ENCODE measurements at places on chromosomes 16 and 17.
A peak's percentile ranks its signal among the peaks of the same experiment; 100 is the strongest.

GRCh38 chr17:45907750-45908395 is 13.5 kb downstream of the MAPT start:
- DNase-seq, result peak; percentile 27

GRCh38 chr17:29533976-29534375 is 32.9 kb downstream of the ABHD15 start:
- no peak for DNase-seq

DNA sequence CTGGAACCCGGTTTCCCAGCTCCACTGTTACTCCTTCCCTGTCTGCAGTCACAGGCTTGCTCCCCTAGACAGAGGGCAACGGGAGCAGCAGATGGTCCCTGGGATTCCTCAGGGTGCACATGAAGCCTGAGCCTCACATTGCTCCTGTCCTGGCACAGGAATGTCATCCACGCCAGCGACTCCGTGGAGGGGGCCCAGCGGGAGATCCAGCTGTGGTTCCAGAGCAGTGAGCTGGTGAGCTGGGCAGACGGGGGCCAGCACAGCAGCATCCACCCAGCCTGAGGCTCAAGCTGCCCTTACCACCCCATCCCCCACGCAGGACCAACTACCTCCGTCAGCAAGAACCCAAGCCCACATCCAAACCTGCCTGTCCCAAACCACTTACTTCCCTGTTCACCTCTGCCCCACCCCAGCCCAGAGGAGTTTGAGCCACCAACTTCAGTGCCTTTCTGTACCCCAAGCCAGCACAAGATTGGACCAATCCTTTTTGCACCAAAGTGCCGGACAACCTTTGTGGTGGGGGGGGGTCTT is 1.6 kb upstream of the DECR2 start:
- DNase-seq, result no peak

- DNase-seq, result no peak
Measured at GRCh38 chr16:70689970-70690891, 4.4 kb upstream of the MTSS2 start.

DNA sequence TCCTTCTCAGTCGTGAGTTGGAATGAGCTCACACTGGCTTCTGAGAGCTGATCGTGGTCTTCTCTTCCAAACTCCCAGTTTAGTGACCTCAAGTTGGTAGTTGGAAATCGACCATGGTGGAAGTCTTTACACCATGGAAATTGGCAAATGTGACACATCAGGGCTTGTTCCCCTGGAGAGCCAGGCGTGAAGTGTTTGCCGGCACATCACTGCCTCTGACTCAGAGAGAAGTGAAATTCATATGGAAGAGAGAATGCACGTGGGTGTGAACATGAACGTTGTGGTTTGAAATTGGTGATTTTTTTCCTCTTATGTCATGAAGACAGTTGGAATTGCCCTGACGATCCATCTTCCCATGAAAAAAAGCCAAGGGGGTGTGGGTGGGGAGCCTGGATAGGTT is 47.4 kb downstream of the AXIN2 start:
- no peak for DNase-seq

- no peak for DNase-seq
Measured at GRCh38 chr17:79609049-79609589, 1.7 kb downstream of the RBFOX3 start.

GRCh38 chr16:67800338-67800926 is 5.9 kb downstream of the RANBP10 start:
- no peak for DNase-seq

DNA sequence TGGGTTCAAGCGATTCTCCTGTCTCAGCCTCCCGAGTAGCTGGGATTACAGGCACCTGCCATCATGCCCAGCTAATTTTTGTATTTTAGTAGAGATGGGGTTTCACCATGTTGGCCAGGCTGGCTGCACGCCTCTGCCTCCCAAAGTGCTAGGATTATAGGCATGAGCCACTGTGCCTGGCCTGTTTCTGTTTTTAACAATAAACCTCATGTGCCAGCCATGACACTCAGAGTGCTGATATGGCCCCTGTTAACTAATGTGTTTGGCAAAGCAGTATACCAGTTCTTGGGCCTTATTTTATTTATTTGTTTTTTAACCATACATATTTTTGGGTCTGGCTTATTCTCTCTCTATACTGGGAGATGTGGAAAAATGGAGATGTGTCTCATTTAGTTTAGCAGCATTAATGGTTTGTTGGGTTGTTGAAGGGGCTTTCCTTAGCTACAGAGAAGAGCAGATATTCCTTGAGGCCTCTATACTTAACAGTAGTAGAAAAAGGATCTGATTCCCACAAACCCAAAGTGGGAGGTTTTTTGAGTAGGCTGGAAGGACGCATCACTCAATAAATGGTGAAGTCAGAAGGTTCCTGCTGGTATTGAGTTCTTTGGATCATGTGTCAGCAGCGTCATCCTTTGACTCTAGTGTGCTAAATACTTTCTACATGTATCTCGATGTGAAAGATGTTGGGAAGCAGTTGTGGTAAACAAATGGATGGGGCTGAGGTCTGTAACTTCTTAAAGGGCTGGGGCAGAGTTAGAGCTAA is 16.2 kb upstream of the CDK5R1 start:
- peak; percentile 1 for DNase-seq

DNA sequence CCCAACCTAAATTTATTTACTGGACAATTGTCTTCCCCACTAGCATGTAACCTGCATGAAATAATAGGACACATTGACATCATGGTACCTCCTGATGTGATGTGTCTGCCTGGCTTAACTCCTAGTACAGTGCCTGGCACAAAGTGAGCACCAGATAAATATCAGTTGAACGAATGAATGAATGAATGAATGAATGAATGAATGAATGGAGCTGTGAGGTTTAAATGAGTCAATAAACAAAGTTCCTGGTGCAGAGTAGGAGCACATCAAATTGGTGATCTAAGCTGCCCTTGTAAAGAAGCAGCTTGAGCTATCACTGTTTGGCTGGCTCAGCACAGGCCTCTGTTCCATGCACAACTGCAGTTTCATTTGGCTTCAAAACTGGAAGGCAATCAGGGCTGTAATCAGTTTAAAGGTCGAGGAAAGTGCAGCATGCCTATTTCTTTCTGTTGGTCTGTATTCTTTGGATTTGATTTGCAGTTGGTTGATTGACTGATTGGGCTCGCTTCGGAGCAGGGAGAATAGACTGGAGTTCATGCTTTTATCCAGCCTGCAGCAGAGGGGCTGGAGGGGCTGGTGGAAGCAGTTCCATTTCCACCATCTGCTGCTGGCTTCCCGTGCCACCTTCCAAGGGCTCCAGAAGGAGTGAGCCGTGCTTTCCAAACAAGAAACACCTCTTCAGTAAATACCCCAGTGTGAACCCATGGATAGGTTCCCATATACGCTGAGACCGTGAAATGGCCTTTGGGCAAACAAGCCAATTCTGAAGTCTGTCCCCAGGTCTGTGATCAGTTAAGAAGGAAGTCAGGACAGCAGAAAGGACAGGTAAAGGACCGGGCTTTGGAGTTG is 54.6 kb downstream of the GPRC5B start:
- no peak for DNase-seq

DNA sequence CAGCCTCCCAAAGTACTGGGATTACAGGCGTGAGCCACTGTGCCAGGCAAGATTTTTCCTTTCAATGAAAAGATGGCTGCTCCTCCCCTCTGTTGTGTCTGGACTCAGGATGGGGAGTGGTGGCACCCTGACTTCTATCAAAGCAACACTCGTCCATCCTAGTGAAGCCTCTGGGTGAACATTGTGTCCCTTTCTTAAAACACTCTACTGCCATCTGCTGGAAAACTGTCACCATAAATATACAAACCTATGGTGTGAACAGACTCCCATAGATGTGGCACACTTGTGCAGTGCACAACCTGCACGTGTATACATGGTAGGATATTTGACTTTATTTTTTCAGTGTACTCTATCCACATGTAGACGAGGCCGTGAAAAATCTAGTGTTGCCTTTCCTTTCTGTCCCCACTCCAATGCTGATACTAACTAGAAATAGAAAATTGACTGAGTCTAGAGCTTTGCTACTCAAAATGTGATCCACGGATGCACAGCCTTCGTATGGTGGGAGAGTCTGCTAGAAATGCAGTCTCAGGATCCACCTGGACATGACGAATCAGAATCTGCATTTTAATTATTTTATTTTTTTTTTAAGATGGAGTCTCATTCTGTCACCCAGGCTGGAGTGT is 55.9 kb upstream of the PLCG2 start:
- no peak for DNase-seq

- DNase-seq, result no peak
Measured at GRCh38 chr17:74831444-74832146, 28.1 kb downstream of the GRIN2C start.

- no peak for DNase-seq
Measured at GRCh38 chr17:17648762-17649161, 32.5 kb upstream of the RAI1 start.

DNA sequence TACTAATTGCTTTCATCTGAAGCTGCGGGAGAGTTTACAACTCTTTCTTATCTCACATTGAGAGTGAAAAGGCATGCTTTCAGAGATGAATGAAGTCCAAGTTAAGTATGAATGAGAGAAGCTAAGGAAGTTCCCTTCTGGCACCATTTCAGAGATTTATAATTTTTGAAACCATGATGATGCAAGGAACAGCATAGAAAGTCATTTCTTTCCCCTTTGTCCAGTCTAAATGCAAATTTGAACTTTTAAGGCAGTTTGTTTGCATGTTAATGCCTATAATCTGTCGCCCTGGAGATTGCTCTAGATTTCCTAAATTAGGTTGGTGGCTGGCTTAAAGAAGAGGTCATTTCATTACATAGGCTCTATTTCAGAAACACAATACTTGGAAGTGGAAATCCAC is 594.8 kb upstream of the GOT2 start:
- no peak for DNase-seq

- DNase-seq, result no peak
Measured at GRCh38 chr16:85836706-85837582, 37.4 kb downstream of the COX4I1 start.

GRCh38 chr16:86355531-86355930 is 154.8 kb upstream of the FOXF1 start:
- DNase-seq, result no peak

- DNase-seq, result no peak
Measured at GRCh38 chr17:50064253-50065001, 8.5 kb downstream of the ITGA3 start.

- DNase-seq, result no peak
Measured at GRCh38 chr17:69069226-69069750, 8.6 kb upstream of the ABCA9 start.

DNA sequence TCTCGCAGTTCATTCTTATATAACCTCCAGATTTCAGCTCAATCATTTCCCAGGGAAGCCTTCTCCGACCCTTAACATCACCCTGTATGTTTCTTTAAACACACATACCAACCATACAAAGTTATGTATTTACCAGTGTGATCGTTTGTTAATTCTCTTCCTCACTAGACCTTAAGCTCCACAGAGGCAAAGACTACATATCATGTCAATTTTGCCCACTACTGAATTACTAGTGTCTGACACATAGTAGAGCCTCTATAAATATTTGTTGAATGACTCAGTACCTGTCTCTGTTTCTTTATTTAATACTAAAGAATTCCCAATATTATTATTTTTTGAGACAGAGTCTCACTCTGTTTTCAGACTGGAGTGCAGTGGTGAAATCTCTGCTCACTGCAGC is 137.2 kb downstream of the SHISA9 start:
- no peak for DNase-seq

DNA sequence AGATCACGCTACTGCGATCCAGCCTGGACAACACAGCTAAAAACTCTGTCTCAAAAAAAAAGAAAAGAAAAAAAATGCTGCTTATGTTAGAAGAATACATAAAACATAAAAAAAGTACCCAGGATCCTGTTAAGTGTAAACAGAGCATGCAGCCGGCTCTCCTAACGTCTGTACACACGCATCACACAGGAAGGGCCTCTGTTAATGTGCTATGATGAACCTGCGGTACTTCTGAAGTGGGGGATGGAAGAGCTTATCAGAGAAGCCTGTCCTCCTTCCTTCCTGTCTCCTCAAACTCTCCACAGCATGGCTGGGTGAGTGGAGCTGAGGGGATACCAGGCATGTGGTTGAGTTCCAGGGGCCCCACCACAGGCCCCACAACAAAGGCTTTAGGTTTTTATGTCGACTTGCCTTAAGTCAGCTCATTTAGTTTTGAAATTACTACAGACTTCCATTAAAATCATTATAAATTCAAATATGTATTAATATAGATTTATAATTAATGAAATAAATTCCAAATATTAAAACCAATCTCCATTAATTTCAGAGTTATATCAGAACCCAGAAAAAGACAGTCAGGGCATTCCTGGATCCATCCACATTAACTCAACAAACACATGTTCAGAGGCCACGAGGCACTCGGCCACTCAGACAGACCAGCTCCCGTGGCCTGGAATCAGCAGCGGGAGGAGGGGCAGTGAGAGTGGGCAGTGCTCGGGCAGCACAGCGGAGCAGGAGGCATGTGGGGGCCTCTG is 11.7 kb downstream of the CCDC57 start:
- DNase-seq, result no peak

DNA sequence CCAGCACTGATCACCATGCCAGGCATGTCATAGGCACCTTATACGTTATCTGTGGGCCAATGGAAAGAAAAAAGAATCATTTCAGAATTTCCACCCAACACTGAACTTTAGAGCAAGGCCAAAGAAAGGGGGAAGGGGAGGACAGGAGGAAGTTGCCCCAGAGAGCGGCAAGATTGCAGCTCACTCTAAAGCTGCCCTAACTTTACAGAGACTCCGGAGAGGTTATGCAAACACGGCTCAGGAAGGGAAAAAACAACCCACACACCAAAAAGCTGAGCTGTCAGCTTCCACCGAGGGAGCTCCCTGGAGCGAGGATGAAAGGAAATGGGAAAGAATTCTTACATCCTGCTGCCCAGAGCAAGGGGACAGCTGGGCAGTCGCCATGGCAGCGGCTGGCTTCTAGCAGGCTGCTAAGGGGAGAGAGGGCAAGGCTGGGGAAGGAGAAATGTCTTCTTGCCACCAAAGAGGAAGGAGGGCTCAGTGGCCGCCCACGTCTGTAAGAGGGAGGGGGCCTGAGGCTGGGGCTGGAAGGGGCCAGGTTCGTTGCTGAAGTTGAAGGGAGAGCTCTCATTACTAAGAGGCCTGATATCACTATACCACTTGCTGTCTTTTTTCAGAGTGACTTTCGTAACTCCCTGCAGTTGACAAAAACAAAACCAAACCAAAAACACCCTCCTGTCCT is 18.2 kb downstream of the COTL1 start:
- peak; percentile 89 for DNase-seq

- peak; percentile 54 for DNase-seq
Measured at GRCh38 chr17:28317966-28318758, 838 bp upstream of the TMEM97 start.

DNA sequence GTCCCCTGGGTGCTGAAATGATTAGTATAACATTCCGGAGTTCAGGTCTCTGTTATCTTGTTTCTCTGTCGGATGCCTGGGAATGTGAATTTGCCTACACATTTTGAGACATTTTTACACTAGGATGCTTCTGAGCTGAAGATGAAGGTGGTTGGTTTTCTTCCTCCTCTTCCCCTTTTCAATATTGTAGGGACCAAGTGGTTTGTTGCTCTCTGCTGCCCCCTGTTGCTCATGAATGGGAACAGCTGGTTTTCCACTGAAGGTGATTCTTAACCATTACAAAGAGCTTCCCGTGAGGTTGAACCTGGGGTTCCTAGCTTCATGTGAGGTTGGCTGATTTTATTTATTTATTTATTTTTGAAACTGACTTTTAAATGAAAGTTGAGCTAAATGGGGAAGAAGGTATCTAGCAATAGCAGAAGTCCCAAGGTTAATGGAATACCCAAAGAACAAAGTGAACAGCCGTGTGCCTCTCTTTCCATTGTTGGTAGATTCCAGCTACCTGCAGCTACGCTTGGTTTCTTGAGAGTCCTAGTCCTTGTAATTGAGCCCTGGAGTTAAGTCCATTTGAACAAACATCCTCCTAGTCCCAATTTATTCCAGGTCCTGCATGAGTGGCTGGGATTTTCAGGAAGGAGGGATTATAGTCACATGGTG is 983.9 kb upstream of the EEF2KMT start:
- DNase-seq, result peak; percentile 68

GRCh38 chr16:86459266-86459665 is 51.1 kb upstream of the FOXF1 start:
- no peak for DNase-seq

Data from H9 (cell line).